Amniotic stem cell (primary cell): ENCODE measurements at places on chromosomes 6 and 20.

DNA sequence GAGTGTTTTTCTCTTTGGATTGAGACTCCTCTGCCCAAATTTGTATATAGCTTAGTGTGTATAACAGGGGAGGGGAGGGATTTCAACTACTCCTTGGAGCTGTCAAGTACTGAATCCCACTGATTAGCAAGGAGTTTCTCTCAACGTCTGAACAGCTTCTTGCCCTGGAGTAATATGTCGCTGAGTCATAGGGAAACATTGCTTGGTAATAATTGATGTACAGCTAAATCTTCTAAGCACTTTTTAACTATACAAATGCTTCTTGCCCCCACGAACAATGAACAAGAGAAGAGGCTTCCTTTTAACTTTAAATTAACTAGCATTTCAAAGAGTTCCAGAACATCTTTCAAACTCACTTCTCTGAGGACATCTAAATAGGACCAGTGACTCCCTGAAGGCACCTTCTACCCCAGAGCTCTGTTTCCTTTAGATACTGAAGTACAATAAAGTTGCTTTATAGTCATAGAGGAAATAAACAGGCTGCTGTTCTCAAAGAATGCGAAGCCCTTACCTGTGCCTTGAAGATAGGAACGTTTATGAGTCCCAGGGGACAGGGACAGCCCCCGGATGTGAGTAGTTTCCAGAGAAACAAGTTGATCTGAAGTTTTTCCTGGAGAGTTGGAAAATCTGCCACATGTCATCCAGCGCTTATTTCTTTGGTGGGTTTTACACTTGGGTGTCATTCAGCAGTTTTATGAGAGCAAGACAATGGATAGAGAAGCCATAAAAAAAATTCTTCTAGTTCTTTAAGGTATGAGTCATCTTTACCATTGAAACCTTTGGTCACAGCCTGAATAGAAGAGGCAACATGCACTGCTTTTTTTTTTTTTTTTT, 462.5 kb upstream of the BTBD3 start:
- no peak for DNase-seq

- DNase-seq, result no peak
These were observed 72.0 kb upstream of the THEMIS start for GRCh38 chr6:127972815-127973214.

- no peak for DNase-seq
These were observed 20.8 kb downstream of the ADGRG6 start for GRCh38 chr6:142322504-142323198.

- no peak for DNase-seq
These were observed 26.0 kb upstream of the PRDM1 start for GRCh38 chr6:106060167-106060566.

DNA sequence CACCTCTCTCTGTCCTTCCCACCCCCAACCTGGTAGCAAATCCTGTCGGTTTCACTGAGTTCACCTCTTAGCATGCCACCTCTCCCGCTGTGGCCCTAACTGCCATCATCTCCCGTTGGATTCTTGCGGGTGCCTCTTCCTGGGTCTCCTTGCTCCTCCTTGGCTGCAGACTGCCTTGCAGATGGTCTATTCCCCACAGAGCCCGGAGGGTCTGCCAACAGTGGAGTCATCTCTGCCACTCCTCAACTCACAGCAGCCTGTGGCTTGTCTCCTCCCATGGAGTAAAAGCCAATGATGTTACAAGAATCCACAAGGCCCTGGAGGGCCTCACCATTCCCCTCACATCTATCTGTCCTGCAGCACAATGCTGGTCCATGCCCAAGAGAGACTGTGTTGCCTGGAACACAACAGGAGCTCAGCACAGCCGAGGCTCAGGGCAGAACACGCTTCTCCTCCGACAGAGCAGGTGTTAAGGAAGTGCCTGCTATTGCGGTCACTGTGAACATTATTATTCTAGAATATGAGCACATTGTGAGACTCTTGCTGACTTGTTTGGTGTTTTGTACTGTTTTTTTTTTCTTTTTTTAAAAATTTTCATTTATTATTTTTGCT, 241.8 kb upstream of the SULF2 start:
- no peak for DNase-seq

GRCh38 chr20:49380337-49380780, 102.1 kb downstream of the KCNB1 start:
- DNase-seq, result no peak

DNA sequence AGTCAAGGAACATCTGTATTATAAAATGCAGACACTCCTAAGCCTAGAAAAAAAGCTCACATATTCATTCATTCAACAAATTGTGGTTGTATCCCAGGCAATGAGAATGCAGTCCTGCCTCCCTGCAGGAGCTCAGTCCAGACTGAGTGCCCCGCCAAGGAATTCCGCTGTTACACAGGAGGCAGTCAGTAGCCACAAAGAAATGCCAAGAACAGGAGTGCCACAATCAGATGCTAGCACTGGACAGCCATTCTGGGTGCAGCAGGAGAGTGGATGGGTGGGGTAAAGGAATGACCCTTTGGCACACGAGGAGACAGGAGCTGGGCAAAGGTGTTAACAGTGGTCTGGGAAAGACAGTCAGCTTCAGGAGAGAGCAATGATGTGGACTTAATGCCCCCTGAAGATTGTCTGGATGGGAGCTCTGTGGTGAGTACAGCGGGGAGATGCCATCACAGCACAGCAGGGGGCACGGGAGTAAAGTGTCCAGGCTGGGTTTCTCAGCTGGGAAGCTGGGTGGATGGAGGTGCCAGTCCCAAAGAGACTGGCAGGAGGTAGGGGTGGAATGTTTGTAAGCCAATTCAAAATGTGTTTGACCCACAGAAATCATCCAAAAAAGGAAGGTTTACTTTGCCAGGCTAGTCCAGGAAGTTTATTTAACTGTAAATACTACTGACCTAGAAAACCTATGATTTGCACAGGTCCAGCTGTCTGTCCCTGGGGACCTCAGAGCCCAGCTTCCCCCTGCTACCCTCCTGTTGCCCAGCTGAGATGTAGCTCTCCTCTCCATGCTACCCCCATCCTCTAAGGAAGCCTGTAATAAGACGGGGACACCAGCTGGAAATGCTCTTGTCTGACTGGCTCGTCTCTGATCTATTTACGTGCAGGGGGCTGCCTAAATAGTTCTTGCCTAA, 84.1 kb downstream of the SLC23A2 start:
- no peak for DNase-seq

GRCh38 chr6:43800746-43801494, 30.9 kb downstream of the VEGFA start:
- no peak for DNase-seq

GRCh38 chr6:30752157-30752927, 8.0 kb upstream of the IER3 start:
- peak; percentile 97 for DNase-seq

DNA sequence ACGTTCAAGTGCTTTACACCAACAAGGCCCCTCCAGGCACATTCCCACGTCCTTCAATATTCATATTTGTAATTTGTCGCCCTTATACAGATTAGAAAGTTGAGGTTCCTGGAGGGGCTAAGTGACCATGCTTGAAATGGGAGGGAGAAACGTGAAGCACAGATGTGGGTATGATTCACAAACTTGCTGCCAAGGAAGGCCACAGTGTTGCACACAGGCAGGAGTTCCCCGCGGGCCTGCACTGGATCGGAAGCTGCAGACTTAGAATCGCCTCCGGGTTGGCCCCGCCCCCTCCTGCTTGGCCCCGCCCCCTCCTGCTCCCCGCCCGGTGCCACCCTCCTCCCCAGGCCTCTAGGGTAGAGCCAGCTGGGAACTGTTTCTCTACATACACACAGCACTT, 58.2 kb upstream of the QKI start:
- no peak for DNase-seq

- DNase-seq, result no peak
These were observed 47.3 kb downstream of the KLHL31 start for GRCh38 chr6:53618219-53618618.

DNA sequence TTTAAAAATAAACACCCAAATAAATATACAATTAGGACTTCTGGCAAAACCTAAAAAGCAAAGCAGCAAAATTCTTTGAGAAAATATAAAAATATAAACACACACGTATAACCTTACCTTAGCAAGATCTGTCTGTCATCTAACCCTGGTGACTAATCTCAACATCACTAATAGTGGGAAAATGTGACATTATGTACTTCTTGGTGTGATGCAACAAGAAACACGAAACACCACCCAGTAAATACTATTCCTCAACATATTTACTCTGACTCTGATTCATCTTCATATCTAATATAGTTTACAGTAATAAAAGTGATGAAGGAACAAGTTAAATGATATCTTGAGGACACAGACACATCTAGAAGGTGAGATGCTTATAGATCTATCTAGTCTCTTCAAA, 332.6 kb upstream of the MANEA start:
- DNase-seq, result no peak

GRCh38 chr6:7138921-7139358, 31.2 kb downstream of the RREB1 start:
- DNase-seq, result no peak

DNA sequence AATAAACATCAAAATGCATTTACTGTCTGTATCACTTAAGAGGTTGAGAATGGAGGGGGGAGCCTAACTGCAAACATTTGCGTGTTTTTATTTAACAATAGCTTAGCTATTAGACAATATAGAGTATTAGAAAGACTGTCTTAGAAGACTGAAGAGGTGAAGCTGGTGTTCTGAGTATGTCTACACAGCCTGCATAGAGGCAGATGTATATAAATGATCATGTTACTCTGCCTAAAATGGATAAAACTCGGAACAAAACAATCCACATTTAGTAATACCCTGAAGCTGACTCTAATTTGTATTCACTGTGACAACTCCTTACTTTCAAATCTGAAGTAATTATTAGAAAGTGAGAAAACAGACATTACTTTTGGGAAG, 181.9 kb downstream of the GMPR start:
- DNase-seq, result no peak

GRCh38 chr6:90730151-90730673, 143.3 kb upstream of the MAP3K7 start:
- DNase-seq, result no peak

DNA sequence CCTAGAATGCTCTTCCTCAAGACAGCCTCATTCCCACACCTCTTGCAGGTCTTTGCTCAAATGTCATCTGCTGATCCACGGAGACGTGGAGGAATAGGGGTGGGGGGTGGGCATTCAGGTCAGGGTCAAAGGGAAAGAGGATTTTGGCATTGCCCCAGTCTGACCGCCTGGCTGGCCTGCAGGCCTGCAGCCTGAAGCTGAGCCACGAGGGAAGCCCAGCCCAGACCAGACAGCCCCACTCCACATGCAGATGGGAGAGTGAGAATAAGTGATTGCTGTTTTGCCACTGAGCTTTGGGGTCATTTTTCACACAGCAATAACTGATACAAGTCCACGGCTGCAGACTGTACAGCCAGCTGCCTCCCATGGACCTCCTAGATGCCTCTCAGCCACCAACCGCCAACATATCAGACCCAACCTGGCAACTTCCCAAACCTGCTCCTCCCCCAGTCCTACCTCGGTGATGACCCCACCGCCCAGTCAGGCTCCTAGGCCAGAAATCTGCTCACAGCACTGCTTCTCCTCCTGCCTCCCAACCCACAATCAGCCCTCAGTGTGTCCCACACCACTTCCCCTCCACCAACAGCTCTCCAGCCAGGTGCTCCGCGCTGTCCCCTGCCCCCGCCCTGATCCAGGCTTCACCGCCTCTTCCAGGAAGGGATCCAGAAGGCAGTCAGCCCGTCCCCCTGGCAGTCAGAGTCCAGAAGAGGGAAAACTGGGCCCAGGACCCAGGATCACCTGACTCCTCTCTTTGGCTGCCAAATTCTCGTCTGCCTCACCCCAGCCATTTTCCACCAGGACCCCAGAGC, 14.0 kb downstream of the KIAA1755 start:
- DNase-seq, result no peak

- DNase-seq, result no peak
These were observed 20.9 kb upstream of the GATA5 start for GRCh38 chr20:62496568-62497218.

- no peak for DNase-seq
These were observed 6.1 kb upstream of the JARID2 start for GRCh38 chr6:15239616-15240364.

- DNase-seq, result no peak
These were observed 378.9 kb downstream of the PREX1 start for GRCh38 chr20:48448666-48449600.

DNA sequence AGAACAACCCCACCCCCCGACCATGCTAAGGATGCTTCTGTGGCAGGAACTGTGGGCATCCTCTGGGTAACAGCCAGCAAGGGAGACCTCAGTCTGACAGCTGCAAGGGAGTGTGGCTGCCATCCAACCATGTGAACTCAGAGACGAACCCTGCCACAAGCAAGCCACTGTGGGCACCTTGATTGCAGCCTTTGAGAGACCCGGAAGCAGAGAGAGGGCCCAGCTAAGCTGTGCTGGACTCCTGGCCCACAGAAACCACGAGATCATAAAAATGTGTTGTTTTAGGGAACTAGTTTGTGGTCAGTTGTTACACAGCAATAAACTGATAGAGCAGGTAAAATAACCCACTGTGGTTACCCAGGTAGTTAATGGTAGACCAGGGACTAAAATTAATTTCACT, 414.6 kb downstream of the CDH26 start:
- no peak for DNase-seq

DNA sequence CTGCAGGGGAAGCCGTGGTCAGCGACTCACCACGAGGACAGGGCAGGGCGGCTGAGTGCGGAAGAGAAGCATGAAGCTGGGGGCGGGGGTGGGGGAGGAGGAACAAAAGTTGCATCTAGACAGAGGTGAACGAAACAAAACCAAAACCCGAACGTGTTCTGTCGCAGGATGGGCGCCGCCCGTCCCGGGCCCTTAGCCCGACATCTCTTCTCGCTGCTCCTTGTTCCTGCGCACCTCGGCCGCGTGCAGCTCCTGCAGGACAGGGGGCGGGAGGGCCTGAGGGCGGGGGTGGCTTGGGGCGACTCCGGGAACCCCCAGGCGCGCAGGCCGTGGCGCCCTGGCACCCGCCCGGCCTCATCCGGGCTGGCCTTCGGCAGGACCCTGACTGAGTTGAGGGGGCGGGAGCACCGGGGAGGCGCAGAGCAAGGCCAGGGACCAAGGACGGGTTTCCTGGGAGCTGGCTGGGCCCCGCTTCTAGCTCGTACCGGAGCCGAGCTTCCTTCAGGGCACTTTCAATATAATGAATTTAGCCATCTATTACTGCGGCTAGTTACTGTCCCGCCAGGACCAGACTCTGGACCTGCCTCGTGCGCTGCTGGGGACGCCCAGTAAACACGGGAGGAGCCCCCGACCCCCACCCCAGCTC, 12.0 kb downstream of the STMN3 start:
- DNase-seq, result no peak

GRCh38 chr6:25229671-25230321, 49.4 kb upstream of the CARMIL1 start:
- DNase-seq, result peak; percentile 31

GRCh38 chr6:36283608-36284007, 13.7 kb downstream of the PNPLA1 start:
- no peak for DNase-seq

GRCh38 chr20:48141660-48142515, 356.6 kb upstream of the SULF2 start:
- no peak for DNase-seq

- no peak for DNase-seq
These were observed 137.2 kb upstream of the INSM1 start for GRCh38 chr20:20230741-20231140.

GRCh38 chr6:111736005-111736608, 130.4 kb upstream of the TRAF3IP2 start:
- no peak for DNase-seq
